ENCODE measurements at places on chromosomes 7 and 10.
A peak's percentile ranks its signal among the peaks of the same experiment; 100 is the strongest.

DNA sequence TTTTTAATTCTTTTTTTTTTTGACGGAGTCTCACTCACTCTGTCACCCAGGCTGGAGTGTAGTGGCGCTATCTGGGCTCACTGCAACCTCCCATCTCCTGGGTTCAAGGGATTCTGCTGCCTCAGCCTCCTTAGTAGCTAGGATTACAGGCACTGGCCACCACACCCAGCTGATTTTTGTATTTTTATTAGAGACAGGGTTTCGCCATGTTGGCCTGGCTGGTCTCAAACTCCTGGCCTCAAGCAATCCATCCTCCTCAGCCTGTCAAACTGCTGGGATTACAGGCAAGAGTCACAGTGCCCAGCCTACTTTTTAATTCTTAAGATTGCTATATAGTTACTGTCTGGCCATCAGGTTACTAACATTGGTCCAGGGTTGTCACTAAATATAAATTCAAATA, 59.6 kb downstream of the ZNF277 start:
- no peak for DNase-seq

DNA sequence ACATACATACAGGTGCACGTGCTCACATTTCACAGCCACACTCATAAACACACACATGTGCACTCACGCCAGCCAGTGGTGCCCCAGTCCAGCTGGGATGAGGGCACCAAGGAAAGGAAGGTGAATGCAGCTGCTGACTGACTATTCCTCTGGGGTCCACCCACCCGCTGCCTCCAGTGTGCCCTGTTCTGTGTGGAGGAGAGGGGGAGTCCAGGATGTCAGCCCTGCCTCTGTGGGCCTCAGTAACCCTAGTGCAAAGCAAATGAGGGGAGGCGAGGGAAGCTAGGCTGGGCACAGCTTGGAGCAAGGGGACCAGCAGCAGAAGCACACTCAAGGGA, 57.6 kb downstream of the YKT6 start:
- no peak for DNase-seq

DNA sequence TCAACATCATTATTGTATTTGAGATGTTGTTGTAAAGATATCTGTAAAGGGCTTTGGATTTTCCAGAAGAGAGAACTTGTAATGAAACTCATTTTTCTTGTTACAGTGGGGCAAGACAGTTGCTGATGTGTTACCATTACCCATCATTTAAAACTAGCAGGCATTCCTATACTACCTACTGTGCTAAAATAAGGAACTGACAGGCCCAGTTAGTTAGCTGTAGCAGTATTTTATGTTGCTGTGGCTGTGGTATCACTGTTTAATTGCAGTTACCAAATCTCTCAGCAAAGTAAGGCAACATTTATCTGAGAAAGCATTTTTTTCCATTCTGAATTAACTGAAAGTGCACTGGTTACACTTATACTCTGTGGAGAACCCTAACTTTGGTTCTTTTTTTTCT, 9.9 kb downstream of the ST7 start:
- no peak for DNase-seq

DNA sequence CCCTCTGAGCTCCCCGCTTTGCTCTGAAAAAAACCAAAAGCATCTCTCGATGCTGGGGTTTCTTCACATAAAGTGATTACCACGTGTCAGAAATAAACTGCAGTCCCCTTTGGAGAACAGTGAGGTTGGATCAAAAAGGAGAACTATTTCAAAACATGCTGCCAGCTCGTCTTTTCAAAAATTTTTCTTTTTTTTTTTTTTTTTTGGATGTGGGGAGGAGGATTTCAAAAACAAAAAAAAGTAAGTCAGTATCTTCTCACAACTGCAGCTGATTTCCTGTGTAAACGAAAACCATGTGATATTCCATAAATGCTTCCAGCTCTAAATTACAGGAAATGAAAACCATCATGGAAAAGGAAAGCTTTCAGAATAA, 155.0 kb upstream of the LYZL2 start:
- no peak for DNase-seq

GRCh38 chr10:94673614-94674321, 9.8 kb upstream of the CYP2C18 start:
- DNase-seq = no peak

- DNase-seq = no peak
These were observed 58.6 kb upstream of the COL13A1 start for GRCh38 chr10:69742928-69743602.

DNA sequence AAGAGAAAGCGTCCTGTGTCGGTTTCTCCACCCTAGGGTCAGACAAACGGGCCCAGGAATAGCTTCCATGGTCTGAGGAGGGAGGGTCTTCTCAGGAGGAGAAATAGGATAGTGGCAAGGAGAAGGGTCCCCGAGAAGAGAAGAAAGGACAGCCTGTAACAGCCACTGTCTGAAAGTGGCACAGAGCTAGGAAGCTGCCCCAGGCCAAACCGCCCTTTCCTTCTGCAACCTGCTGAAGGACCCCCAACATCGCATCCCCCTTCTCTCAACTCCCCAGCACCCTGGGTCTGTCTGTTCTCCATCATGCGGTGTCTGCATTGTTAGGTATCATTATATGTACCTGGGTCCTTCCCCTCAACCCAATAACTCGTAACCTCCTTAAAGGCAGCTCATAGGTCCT, 47.1 kb downstream of the COL17A1 start:
- DNase-seq = no peak

DNA sequence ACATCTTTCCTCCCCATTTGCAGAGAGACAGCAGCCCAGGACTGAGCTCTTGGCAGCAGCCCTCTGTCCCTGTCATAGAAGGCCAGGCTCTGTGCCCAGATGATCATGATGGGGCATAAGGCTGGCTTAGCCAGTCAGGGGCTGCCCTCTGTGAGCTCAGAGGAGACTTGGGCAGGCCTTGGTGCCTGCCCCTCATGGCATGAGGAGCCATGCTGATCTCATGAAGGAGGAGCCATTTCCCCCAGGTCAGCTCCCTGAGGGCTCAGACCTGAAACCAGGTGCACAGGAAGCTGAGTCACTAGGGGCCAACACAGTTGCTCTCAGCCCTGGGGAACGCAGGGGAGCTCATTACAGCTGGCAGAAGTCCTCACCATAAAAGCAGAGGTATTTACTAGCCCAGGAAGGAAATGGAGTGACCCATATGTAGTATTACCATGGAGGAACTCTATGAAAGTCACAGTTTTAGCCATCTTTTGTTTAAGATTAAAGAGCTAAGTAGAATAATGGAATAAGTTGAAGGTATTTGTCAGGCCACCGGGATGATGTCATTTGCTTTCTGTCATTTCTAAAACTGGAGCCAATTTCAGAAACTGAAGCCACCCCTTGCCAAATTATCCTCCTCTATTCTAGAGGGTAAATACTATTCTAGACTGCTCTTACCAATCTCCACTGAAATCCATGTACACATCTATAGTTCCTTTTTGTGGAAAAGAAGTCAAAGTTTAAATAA, 362.4 kb upstream of the ZNF32 start:
- DNase-seq = no peak

GRCh38 chr10:69458430-69459100, 7.3 kb downstream of the TSPAN15 start:
- no peak for DNase-seq

DNA sequence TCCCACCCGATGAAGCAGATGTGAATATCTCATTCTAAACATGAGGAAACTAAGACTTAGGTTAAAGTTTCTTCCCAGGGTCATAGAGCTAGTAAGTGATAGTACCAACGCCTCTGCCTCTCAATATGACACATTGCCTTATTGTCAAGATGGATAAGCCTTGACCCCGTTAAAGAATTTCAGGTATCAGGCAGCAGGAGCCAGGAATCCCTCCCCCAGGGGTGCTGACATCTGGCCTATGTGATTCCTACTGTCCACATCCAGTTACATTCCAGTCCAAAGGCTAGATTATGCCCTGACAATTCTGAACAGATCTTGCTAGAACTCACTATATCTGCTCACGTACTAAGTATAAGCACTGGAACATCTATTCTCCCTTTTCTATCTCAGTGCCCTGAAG, 58.0 kb upstream of the ASAH2 start:
- DNase-seq = no peak

GRCh38 chr7:145884716-145885514, 231.7 kb upstream of the CNTNAP2 start:
- DNase-seq = no peak

DNA sequence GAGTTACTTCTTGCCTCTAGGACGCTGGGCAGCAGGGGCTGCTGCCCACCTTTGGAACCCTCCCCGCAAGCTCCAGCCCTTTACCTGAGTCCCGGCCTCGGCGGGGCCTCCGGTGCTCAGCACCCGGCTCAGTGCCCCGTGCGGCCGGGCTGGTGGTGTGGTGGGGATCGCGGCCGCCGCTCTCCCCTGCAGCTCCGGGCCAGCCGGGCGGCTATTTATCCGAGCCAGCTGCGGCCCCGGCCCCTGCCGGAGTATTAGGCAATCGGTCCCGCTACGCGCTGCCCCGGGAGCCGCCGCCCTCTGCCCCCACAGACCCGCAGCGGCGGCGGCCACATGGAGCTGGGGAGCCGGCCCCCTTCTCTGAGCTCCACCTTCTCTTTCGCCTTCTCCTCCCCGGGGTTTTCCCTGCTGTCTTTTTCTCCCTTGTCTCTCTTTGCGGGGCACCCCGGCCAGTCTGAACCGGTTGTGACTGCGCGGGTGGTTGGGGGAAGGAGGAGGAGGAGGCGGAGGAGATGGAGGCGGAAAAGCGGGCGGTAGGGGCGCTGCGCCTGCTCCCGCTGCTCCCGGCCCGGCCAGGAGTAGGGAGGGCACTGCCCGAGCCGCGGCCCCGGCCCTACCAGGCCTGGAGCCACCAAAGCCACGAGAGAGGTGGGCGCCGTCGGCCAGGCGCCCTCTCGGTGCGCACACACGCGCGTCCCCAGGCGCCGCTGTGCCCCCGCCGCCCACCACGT, at the start of gene SLC16A9:
Gene SLC16A9, minus strand, starts transcription at position 456 of the 731 bp plus-strand sequence. CDS start 25,559 bp downstream, outside the sequence.
- peak; percentile 46 for DNase-seq
